ENCODE measurements at places on chromosomes 16 and 17. TPM values are rescaled to one million over a fixed set of nuclear protein-coding genes. Genes with fewer than 3 reads are reported as not detected.

- no peak for DNase-seq
Measured at GRCh38 chr16:1729026-1729425, 23.0 kb downstream of the MAPK8IP3 start.

DNA sequence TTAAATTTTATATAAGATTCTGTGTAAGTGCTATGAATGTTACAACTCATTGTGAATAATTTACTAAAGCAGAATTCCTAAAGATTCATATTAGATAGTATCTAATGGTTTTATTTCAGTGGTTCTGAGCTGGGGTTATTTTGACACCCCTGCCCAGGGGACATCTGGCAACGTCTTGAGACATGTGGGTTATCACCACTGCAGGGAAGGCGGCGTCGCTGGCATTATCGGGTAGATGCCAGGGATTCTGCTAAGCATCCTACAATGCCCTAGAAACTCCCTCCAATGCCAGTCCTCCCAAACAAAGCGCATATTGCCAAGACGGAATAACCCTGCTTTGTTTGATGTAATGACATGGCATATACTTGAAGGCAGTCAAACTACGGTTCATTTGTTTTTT, 372.3 kb upstream of the ZFHX3 start:
- DNase-seq: no peak

DNA sequence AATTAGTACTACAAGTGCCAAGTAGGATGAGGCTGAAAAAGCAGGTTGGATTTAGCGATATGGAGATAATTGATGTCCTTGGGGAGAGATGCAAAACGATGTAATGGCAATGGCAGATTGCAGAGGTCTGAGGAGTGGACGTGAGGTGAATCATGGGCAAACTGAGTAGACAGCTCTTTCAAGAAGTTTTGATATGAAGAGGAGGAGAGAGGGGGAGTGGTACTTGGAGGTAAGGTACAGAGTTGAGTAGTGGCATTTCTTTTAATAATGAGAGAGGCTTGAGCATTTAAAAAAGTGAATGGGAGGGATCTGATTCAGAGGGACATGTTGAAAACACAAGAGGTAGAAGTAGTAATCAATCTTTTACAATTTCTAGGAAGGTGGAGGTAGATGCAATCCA, 17.7 kb upstream of the VPS4A start:
- DNase-seq: no peak

- DNase-seq: no peak
Measured at GRCh38 chr17:56830726-56831368, 2.9 kb downstream of the C17orf67 start.

Gene KLHL10
- 0.26 TPM for polyA plus RNA-seq

All from right renal pelvis (tissue), 4 donors.